HTR-8/SVneo (cell line): ENCODE measurements at places on chromosomes 6 and 20.

DNA sequence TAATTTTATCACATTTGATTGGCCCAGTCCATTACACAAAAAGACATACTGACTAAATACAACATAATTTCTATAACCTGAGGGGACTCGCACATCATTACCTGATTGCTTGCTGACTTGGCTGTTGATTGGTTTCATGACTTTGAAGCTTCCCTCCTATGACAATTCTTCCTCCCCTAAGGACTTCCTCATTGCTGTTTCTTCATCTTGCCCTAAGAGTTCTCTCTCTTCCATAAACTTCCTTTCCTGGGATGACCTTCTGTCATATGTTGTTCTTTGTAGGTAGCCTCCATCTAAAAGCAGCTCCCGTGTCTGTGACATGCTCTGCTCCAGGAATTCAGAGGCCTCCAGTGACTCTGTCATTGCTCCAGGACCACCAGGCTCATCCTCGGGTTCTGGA lies 22.6 kb downstream of the RSPH3 start:
- DNase-seq, result no peak

DNA sequence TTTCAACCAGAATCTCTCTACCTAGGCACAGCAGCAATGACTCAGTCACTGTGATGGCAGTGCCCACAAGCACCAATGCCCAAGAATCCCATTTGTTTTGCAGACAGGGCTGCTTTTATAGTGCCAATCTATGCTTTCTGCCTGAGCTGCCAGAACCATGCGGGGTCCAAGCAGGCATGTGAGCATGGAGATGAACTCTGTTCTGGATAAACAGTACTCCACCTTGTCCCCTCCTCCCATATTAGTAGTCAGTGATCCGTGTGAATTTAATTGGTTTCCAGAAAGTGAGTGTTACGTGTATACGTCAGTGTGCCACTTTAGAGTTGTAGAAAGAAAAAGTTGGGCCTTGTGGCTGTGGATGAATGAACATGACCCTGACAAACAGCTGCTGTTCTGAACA lies 79.4 kb downstream of the SASH1 start:
- DNase-seq, result no peak

DNA sequence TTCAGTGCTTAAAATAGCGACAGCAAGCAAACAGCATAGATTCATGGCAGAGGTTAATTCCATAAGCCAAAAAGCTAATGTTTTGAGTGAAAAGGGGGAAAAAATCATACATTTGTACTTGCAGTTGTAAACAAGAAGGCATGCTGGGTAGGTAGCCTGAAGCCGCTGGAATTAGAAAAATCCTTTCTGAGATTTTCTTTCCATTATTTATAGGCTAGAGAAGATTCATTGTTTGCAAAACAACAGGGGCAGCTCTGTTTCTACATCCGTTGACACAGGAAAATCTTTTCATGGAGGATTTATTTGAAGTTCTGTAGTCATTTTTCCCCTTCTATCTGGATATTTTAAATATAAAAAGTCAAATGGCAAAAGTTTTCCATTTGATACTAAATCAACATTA lies 843.9 kb downstream of the QKI start:
- no peak for DNase-seq

- DNase-seq, result no peak
Measured at GRCh38 chr6:25907475-25908014, 22.9 kb downstream of the SLC17A2 start.

DNA sequence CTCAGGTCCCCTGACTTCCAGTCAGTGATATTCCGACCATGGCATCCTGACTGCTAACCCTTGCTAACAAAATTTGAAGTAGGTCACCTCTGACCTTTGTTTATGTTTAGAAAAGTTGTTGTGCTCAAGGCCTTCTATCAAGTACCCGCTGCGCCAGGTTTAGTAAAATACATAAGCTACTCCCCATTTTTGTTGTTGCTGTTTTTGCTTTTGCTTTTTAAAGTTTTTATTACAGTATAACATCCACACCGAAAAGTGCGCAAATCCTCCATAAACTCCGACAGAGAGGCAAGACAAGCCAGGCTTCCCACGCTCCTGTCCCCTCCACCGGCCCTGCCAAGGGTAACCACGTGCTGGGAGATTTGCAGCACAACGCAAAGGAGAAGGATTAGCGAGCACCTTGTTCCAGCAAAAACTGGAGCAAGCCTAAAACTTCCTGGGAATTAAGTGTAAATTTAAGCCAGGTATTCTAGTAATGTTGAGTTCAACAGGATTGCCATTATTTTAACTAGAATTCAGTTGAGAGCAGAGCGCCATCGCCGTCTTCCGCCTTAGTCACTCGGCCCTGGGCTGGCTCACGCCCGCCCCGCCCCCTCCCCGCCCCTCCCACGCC lies 17.8 kb upstream of the HMGN4 start:
- no peak for DNase-seq

GRCh38 chr6:145332011-145332410 lies 403.3 kb downstream of the EPM2A start:
- no peak for DNase-seq

DNA sequence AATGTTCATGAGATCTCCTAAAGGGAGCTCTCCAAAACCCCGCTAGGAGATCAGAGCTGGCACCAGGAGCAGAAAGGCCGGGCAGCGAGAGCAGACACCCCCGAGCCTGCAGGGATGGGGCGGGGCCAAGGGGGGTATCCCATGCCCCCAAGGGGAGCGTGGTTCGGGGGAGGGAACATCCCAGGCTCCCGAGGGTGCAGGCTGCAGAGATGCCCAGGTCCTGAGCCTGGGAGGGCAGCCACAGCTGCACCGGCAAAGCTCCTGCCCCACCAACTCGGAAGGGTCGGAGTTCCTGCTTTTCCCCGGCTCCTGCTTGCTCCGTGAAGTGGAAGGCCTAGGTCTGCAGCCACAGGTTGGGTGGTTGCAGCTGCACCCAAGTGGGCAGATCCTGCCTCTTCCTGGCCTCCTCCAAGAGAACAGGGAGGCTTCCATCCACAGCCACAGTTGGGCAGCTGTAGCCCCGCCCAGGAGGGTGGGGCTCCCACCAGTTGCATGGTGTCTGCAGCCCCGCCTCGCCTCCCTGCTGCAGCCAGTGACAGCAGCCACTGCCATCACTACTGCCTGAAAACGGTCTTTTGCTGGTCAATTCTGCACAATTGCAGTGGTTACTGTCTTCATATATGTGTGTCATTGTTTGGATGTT lies 13.4 kb upstream of the GMNN start:
- DNase-seq, result no peak

- peak; percentile 48 for DNase-seq
Measured at GRCh38 chr6:44304282-44305199, 8.6 kb downstream of the AARS2 start.

DNA sequence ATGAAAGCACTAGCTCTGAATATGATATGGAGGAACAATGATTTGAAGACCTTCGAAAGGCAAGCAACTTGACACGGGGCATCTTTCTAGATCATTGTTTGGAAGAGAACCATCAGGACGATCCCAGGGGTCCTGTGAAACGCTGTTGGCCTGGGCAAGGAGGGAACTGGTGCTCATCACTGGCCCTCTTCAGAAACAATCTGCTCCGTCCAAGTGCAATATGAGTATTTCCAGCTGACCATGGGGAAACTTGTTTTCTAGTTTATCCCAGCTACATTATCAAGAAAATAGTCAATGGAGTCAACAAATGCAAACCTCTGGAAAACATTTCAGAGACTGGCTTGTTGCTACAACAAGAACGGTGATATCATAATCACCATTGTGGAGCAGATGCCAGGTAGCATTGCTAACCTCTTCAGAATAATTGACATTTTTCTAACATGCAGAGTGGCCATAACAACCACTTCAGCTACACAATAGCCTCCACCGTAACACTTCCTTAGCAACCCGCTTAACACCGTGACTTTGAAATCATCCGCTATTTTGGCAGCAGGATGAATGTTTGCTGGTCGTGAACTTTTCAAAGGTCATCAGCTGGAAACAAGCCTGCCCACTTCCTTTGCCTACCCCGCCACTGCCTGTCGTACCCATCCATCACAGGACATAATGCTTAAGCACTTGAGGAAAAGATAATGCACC lies 112.0 kb upstream of the PDE10A start:
- DNase-seq, result no peak

GRCh38 chr6:32413427-32414047 lies 6.6 kb upstream of the BTNL2 start:
- DNase-seq, result peak; percentile 71

DNA sequence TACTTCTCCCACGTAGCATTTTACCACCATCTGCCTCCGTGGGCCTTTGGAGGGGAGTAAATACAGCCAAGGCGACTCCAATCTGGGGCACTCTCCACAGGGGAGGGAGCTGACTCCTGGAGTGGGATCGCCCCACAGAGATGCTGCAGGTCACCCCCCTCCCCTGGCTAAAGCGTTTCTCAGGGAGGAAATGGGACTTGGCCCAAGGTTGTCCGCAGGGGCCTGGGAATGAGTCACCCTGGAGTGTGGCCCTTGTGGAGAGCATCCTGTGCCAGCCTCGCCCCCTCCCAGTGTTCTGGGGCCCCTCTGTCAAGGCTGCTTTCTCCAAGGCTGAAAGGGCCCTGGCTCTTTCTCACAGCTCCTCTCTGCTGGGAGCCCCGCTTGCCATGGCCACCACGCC lies 84.5 kb upstream of the QKI start:
- DNase-seq, result no peak

DNA sequence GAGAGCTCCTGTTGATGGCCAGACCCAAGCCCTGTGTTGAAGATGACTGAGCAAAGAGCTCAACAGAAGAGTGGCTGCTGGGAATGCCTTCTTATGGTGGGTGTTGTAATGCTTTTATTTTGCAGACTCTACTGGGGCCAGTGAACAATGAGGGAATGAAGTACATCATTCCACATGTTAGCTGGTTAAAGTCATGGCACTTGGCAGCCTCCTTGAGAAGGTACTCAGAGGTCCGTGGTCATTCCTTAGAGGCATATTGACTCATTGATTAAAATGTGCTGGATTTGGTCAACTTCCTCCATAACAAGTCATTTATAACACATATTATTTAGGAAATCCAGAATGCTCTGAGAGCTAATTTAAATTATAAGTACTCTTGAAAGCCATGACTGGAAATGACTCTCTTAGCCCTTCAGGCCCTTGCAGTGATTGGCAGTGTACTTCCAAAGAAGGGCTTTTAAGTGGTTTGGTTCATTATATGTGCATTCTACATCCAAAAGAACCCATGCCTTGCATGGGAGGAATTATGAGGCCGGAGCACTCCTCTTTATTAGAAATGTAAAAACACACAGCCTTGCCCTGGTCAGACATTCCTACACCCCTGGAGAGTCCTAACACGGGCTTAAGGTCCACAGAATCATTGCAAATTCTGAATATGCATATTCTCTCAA lies 976.9 kb downstream of the KIF16B start:
- no peak for DNase-seq

DNA sequence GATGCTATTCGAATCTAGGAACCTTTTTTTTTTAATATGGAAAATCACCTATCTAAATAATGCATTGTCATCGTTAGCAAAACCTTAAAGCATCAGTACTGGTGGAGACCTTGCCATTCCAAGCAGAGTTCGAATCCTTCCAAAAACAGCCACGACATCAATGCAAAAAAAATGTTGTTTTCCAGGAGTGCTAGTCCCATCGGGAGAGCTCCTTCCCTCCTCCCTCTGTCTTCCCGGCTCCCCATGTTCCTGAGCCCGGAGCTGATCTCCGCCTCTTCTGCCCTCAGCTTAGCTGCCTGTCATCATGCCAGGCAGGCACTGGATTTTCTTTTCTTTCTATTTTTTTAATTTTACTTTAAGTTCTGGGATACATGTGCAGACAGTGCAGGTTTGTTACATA lies 153.6 kb upstream of the QKI start:
- DNase-seq, result no peak

GRCh38 chr6:89853068-89853467 lies 23.4 kb downstream of the CASP8AP2 start:
- DNase-seq, result no peak

- no peak for DNase-seq
Measured at GRCh38 chr20:10922506-10922905, 248.7 kb upstream of the JAG1 start.

DNA sequence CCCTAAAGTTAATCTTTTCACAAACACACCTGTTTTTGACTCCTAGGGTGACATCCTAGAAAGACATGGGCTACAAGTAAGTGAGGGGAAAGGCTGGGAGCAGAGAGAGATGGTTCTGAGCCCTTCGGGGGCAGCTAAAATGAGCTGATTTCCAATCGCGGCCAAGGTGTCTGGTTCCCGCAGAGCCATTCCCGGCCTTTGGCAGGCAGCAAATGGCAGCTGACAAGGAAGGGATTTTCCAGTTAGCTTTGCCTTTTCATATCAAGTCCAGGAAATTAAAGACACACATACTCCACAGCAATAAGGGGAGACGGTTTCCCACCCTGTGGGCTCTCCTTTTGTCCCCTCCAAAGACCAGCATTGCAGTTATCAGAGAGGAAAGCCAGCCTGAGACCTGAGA lies 228.5 kb downstream of the ZMYND8 start:
- DNase-seq, result no peak

- no peak for DNase-seq
Measured at GRCh38 chr6:5305968-5306626, 44.8 kb downstream of the FARS2 start.

DNA sequence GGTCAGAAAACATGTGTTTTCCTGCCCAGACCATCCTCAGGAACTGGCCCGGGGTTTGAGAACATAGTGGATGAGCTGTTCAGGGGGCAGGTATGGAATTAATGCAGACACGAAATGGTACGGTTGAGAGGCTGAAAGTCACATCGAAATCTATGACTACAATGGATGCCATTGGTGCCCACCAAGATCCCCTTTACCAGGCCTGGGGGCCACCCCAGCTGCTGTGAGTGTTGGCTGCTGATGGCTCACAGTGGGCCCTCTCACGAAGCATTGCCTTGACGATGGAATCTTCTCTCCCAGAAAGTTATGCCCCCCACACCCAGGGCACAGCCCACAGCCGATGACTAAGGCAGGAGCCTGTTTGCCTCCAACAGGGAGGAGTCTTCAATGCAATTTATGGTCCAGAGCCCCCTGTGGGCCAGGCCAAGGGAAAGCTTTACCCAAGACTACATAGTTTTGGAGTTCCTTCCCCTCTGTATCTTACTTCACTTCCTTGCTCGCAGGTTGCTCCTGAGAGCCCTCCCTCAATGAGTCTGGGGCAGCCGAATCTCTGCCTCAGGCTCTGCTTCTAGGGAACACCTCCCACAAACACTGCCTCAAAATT lies 92.6 kb downstream of the BFSP1 start:
- DNase-seq, result no peak

DNA sequence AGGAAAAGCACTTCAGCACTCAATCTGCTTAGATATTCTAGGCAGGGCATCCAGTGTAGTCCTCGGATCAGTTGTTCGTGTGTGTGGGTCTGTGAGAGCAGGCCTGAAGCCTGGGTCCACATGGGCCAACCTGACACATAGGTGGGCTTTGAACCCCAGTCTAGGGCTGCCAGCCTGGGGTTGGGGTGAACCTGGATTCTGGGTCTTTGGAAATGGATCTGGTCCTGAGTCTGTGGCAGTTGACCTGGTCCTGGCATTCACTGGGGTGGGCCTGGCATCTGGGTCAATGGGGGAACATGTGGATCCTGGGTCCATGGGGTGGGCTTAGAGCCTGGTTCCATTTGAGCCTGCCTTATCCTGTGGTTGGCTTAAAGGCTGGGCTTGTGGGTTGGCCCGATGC lies 492.6 kb upstream of the MAN1A1 start:
- DNase-seq, result no peak

- DNase-seq, result peak; percentile 41
Measured at GRCh38 chr6:117491916-117492315, 9.4 kb downstream of the DCBLD1 start.
